ENCODE measurements at places on chromosomes 4 and X.

- no peak for DNase-seq
These were observed 39.3 kb downstream of the TASL start for GRCh38 chrX:30538271-30538670.

GRCh38 chrX:39335513-39336235 is 534.4 kb downstream of the MID1IP1 start:
- no peak for DNase-seq

GRCh38 chr4:31620476-31620875 is 900.3 kb downstream of the PCDH7 start:
- DNase-seq = no peak

DNA sequence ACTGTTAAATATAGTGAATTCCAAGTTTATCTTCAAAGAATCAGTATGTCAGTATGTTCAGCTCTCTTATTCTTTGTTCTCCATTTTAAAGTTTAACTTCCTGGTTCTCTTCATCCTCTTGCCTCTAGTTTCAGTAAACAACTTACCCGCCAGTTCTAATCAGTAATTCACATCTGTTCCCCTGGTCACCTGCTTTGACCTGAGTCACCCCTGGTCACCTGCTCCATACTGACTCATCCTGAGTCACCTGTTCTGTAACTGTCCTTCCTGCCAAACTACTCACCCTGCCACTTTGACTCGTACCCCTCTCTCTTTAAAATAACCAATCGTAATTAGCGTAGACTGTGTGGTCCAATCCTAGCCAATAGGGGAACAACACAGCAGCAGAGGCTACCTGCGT is 992.7 kb upstream of the HS3ST1 start:
- DNase-seq = no peak

DNA sequence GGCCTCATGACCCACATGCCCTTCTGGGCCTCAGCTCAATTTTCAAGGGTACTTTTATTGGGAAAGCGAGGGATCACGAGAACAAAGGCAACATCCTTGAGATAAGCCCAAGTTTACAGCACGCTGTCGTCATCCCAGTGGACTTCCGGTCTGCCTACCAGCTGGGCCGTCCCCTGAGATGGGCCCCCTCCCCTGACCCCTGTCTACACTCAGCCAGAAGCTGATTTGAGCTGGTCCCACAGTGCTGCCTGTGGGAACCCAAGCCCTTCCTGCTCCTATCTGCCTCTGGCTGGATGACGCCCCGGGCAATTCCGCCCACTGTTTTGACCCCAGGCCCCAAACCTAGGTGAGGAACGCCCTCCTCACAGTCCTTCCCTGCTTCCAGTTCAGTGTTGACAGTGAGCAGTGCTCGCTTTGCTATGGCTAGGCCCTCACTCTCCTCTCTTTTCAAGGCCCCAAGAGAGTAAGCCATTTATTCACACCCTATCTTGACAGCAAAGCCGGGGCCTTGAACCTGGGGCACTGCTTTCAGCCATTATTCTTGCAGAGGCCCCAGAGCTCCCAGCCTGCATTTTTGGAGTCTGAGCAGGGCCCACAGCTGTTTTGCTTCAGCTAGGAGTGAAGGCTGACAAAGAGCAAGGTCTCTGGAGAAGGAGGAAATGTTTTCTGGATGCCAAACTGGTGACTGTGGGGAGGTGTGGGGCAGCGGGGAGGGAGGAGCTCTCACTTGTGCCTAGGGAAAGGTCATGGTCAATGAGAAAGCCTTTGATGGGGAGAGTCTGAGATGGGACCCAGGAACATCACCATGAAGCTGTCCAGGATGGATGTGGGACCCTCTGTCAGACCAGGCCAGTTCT is 164.6 kb upstream of the BCOR start:
- no peak for DNase-seq

DNA sequence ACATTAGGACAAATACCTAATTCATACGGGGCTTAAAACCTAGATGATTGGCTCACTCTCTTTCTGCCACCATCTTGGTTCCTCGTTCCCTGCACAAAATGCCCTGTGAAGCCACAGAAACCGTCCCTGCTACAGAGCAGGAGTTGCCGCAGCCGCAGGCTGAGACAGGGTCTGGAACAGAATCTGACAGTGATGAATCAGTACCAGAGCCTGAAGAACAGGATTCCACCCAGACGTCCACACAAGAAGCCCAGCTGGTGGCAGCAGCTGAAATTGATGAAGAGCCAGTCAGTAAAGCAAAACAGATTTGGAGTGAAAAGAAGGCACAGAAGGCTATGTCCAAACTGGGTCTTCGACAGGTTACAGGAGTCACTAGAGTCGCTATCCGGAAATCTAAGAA is 34.3 kb downstream of the TRIM61 start:
- DNase-seq = no peak

DNA sequence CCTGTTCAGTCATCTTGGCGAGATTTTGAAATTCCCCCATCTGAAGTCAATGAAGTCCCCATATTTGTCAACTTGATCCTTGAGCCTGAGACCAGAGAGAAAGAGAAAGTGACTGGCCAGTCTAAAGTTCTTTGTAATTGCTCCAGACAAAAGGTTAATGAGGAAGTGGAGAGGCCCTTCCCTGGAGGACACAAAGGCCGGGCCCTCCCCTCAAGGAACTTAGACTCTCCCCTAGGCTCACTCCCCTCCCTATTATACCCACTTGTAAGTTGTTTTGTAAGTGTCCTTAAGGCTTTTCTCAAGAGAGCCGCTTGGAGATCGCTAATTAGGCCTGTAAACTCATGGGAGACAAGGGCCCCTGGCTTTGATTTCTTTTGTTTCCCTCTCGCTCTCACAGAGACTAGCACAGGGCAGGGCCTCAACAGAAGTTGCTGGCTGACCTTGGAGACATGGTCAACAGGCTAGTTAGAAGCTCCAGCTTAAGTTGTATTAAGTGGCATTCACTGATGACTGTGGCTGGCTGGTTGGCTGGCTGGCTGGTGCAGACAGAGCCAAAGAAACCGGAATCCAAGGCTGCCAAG is 20.3 kb upstream of the GPC4 start:
- no peak for DNase-seq

DNA sequence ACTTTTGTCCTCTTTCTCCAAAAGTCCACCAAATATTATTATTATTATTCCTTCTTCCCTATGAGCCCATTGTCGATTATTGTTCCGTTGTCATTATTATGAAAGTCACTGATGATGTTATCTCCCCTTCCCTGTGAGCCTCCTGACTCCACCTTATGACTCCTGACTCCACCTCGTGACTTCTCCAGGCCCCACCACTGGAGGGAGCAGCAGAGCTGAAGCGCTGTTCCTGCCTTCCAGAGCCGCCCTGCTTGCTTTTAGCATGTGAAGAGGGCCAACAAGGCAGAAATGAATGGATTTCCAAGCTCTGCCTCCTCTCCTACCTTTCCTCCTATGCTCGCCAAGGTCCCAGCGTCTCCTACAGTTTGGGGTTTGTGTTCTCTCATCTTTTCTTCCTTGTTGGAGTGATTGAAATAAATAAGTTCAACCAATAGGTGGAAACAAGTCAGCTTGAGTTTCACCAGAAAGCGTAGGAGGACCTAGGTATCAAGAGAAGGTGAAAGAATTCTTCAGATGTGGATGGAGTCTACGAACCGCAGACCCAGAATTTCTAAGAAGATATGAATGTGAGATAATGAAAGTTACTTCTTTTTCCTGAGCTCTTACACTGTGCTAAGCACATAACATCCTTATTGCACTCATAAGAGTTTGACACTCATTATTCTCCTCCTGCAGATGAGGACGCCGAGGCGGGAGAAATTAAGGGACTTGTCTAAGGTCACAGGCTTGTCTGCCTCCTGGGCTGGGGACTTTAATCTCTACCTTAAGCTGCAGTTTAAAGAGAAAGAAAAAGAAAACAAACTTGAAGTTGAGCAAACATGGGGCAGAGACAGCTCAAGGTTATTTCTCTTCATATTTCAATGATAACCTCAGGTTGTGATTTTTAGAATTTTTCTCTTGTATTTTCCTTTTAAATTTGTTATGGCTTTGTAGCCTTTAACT is 26.1 kb downstream of the IGSF1 start:
- DNase-seq = no peak

DNA sequence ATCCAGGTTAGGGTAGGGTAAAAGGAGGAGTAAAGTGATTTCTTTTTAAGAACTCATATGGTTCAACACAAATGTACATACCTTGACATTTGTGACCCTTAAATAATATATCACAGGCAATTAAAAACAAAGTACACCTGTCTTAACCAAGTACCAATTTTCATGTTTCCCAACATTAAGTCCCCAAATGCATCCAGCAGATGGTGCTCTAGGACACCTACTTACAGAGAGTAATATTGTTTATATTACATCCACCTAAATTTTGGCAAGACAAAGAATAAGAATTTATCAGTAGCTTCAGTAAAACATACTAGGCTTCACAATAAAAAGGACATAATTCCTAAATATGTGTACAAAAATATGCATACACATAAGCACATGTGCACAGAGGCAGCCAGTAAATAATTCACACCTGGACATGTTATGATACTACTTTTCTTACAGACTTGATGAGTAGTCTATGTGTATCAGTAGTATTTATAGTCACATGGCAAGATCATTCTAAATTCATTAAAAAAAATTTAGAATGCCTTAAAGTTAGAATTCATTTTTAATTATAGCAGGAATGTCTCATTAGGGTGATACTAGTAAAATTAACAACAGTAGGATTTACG is 219.7 kb downstream of the DCLK2 start:
- no peak for DNase-seq

- no peak for DNase-seq
These were observed 81.1 kb downstream of the MBNL3 start for GRCh38 chrX:132407691-132408090.

- DNase-seq = no peak
These were observed 8.0 kb downstream of the NR3C2 start for GRCh38 chr4:148434075-148434773.

DNA sequence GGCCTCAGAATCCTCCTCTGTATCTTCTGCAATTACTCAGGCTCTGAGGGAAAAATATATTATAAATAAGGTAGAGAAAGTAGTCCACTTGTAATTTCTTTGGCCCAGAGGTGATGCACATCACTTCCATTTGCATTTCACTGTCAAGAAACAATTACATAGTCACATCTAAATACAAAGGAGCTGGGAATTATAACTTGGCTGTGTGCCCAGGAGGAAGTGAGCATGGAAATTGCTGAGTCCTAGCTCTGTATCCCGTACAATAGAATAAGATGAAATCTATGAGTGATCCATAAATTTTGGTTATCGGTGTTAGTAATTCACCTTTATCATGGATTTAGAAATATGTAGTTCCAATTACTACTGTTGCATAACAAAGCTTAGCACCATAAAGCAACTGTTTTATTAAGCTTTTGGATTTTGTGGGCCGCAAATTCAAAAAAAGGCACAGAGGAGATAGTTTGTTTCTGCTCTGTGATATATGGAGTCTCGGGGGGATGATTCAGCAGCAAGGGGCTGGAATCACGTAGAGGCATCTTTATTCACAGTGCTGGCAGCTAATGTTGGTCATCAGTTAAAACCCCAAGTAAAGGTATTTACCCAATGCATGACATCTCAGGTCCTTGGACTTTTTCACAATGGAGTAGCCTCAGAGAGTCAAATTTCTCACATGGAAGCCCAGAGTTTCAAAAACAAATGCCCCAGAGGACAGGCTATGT is 241.4 kb upstream of the GALNT7 start:
- no peak for DNase-seq

DNA sequence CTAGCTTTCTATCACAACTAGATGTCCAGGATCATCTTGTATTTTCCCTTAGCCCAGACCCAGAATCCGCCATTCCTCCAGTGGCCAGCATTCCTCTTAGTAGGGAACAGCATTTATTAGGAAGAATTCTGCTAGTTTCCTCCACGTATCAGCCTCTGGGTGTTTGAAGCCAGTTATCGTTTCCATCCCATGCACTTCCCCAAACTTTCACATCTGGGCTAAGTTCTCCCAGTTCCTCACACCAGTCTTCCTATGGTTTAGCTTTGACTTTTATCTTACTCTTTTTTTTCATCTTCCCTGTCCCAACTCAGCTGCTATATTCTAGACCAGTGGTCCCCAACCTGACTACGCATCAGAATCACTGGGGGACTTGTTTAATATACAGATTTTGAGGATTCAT is 53.5 kb upstream of the PRSS48 start:
- no peak for DNase-seq

DNA sequence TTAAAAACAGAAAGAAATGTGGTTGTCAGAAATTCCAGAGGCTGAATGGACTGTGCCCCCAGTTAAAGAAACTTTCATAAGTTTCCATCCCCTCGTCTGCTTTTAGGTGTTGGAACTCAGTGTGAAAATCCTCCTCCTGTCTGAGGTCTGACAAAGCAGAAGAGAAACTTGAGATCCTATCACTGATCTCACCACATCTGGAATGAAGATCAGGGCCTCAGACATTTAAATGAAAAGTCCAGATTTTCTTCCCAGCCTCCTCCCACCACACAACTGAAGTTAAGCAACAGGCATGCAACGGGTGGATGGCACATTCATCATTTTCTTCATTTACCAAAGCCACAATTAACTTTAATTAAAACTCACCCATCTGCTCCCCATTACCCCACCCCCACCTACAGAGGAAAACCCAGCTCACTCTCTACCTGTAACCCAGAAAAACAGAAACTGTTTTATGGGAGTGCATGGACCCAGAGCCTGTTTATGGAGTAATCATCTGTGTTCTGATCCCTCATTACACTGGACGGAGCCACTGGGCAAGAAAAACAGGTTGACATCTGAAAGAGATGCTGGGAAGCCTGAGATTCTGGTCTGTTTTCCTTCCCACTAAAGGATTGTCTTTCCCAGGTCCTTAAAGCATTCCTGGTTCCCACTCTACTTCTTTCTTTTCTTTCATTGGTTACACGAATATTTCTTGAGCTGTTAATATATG is 58.1 kb upstream of the HOPX start:
- DNase-seq = no peak

DNA sequence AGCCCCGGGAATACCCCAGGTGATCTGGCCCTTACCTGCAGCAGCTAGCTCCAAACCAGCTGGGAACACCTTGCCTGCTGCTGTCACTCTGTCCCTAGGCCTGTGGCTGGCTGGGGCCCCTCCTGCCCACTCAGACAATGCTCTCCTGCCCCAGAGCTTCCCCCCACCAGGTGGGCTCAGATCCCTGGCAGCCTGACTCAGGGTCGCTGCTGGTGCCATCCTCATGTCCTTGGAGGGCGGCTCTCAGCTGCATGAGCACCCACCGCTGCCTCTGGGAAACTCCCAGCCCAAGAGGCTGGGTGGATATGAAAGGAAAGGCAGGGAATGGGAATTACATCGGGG is 15.8 kb downstream of the C4orf50 start:
- no peak for DNase-seq

GRCh38 chr4:20844311-20844710 is 144.1 kb downstream of the PACRGL start:
- DNase-seq = no peak

DNA sequence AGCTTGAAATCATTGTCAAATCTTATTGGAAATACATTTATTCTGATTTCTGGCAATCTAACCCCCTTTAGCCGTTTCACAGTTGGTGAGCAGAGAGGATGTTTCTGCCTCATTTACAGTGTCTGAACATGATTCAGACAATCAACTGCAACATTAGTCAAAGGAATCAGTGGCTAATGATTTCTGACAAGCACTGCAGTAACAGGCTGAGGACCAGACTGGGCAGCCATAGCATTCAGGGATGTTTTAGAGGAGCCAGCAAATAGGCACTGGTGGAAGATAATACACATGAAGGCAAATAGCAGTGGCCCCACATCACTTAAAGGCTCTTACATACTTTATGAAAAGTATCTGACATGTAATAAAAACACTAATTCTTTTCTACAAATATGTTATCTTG is 102.8 kb downstream of the TTC29 start:
- no peak for DNase-seq
